Nephron progenitor cell (in vitro differentiated cells): ENCODE measurements at places on chromosomes 6 and 20.

DNA sequence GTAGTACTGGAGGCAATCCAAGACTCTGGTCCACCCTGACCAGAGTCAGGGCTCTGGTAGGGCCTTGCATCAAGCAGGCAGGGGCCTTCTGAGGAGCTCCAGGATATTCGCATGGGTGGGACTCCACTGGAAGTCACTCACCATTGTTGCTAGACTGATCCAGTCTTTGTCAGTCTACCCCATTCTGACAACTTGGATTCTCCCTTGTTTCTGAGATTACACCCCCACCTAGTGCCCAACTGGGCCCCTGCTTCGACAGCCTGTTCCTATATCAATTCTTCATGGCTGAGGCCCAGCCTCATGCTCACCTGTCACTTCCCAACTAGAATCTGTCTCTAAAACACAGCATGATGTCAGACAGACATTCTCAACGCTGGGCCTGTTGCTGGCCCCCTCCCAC lies 5.2 kb downstream of the SLC35D3 start:
- no peak for DNase-seq

DNA sequence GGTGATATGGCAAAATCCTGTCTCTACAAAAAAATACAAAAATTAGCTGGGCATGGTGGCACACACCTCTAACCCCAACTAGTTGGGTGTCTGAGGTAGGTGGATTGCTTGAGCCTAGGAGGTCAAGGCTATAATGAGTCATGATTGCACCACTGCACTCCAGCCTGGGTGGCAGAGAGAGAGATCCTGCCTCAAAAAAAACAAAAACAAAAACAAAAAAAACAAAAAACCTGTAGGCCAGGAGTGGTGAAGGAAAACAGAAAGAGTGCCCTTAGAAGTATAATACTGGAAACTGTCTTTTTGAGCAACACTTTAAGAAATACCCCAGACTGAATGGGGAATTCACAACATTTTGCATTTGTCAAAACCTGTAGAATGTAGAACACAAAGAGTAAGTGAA lies 85.3 kb downstream of the JARID2 start:
- DNase-seq = no peak

DNA sequence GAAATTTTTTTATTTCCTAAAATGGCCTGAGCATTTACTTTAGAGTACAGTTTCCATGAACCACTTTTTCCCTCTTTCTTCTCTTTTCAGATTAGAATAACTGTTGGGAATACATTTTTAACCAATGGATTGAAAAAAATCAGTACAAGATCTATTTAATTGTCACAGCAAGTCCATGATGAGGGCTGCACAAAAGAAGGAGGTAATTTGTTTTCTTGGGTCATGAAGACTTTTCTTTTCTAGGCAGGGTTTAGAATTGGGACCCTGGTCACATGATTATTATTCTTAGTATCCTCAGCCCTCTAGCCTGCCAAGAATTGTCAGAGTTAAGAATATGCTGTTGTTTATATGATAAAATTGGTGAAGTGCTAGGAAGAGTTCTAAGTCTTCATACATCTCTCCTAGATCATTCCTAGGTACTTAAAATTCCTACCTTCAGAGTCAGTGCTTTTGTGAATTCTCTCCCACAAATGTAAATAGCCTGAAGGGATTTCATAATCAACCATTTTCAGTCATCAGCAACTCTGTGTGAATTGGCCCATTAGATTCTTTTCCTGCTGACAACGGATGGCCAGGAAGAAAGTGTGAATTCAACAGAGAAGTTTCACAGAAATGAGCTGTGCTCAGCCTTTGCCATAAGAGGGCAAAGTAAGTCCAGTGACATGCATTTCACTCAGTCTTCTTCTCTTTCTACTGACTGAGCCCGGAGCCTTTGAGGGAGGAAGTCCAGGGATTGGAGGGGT lies 32.4 kb upstream of the TPBG start:
- no peak for DNase-seq

DNA sequence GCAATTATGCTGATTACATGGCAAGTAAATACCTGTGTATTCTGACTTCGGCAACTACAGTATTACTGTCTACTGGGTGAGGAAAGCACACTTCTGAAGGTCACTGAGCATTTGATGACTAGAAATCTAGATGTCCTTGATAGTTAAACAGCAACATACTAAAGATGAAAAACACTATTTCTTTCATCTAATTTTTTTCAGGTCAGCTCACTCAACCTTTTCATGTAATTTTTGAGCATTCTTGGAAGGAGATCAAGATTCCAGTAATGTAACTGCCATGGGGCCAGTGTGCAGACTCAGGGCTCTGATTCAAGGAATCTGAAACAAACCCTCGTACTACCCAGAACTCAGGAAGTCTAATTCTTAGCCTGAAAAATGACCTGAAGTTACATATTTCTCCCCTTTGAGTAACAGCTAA lies 222.6 kb upstream of the TAB2 start:
- DNase-seq = no peak

DNA sequence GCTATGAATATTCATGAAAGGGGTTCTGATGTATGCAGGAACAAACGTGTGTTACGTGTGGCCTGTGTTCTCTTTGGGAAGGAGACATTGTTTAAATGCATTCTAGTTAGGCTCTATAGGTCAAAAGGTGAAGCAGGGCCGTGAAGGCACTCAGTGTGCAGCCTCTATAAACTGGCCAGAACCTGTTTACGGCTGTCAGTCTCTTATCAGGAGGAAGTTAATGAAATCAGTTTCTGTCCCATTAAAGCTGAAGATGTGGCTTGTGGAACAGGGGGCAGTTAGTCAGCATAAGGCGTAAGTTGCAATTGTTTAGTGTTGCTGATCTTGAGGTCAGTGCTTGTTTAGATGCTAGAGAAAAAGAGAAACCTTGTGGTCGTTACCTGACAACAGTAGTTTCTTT lies 111.5 kb upstream of the KCNG1 start:
- no peak for DNase-seq

DNA sequence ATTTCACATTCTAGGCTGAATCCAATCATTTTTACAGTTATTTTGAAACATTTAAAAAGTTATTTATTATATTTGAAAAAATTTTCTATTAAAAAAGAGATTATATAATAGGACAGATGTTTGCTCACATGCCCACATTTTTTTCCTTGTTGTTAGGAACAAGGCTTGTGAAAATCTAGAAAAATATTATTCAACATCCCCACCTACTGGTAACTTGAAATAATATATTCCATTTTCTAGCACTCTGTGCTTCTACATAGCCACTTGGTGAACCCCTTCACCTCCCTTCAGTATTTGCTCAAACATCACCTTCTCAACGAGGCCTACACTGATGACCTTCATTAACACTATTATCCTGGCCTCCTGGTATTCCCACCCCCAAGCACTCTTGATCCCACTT lies 18.3 kb upstream of the GPRC6A start:
- DNase-seq = no peak

- DNase-seq = no peak
These were observed 112.9 kb upstream of the HSF2 start for GRCh38 chr6:122286512-122286911.

DNA sequence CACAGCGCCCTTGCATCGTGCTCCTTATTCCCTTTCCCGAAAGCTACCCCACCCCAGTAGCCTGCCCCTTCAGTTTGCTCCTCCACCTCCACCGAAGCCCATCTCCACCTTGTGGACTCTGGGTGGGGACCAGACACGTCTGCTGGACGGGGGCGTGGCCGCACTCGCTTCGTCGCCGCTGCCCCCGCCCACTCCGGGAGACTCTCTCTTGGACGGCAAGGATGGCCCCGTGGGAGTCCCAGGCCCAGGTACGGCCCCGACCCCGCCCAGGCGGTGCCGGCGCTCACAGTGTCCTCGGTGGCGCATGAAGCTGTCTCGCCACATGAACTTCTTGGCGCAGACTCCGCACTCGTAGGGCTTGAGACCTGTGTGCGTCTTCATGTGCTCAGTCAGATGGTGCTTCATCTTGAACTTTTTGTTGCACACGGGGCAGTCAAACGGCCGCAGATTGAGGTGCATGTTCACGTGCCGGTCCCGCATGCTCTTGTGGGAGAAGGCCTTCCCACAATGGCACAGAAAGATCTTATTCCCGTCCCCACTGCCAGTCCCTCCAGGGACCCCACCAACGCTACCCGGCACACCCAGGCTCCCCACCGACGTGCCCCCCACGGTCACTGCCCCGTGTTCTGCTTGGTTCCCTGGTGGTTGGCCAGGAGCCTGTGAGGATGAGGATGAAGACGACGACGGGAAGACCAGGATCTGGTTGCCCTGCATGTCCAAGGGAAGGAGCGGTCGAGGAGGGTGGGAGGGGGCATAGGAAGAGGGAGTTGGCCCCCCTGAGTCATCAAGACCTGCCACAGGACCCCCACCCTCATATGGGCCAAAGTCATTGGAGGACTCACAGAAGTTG lies 1.3 kb upstream of the TAPBP start:
- DNase-seq = no peak

- DNase-seq = no peak
These were observed 15.9 kb downstream of the IL20RA start for GRCh38 chr6:137028912-137029311.

DNA sequence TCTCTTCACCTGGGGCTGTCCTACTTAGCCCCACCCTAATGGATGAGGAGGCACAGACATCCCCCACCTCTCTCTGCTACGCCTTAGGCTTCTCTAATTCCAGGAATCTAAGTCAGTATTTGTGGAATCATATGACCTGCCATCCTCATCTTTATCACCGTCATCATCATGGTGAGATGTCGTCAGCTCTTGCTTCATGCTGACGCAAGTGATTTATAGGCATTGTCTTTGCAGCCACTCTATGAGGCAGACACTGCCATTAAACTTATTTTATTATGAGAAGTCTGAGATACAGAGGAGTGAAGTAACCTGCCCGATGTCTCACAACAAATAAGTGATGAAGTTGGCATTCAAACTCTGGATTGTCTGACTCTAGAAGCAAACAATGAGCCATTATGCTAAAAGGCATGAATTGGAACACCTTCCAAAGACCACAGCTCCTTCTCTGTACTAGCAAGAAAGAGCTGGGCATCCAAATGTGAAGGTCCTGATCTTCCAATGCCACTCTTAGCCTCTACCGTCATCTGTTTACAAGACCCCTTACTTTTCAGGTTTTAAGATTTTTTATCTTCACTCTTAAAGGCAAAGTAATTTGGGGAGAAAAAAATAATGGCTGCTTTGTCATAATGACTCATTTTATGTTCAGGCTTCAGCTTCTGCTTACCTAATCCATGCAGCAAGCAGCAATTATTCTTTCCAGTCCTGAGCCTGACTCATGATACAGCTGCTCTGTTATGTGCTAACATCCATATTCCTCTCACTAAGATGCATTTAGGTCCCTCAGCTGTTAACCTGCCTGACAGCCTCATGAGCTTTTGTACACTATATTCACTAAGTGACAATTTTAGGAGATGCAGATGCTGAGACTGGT lies 113.7 kb upstream of the BCLAF1 start:
- DNase-seq = no peak

DNA sequence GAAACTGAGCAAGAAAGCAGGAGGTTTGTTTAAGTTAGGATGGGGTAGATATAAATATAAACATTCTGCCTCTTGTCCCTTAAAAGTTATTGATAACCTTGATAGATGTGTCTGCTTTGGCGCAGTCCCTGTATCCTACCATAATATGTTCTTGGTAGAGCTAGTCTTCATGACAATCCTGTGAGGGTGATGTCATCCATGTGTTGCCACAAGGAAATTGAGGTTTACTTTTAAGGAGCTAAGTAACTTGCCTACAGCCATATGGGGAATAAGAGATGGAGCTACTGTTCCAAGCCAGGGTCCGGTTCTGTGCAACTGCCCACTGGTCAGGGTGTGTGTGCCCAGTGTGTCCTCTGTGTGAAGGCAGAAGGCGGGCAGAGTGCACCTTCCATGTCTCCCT lies 78.5 kb downstream of the SSR1 start:
- DNase-seq = no peak

DNA sequence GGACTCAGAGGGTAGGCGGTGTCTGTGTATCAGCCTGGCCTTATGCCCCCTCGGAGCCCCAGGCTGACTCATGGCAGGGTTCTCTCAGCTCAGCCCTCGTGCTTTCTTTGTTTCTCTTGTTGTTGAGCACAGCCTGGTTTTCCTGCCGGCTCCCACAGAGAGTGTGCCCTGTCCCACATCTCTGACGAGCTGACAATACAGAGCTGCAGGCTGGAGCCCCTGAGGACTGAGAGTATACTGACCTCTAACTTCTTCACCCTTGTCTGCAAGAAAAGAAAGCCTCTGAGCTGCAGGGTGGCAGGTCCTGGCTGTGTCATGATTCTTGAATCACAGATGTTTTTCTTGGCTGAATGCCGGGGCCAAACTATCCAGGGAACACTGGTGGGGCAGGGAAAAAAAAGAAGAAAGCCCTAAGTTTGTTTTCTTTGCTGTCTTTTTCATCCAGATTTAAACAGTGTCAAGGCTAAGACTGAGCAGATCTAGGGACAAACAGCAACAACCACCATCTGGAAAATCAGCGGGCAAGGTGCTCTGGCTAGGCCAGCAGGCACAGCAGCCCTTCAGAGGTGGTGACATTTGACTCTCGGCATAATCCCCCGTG lies 63.3 kb upstream of the ZNF133 start:
- DNase-seq = peak; percentile 21

DNA sequence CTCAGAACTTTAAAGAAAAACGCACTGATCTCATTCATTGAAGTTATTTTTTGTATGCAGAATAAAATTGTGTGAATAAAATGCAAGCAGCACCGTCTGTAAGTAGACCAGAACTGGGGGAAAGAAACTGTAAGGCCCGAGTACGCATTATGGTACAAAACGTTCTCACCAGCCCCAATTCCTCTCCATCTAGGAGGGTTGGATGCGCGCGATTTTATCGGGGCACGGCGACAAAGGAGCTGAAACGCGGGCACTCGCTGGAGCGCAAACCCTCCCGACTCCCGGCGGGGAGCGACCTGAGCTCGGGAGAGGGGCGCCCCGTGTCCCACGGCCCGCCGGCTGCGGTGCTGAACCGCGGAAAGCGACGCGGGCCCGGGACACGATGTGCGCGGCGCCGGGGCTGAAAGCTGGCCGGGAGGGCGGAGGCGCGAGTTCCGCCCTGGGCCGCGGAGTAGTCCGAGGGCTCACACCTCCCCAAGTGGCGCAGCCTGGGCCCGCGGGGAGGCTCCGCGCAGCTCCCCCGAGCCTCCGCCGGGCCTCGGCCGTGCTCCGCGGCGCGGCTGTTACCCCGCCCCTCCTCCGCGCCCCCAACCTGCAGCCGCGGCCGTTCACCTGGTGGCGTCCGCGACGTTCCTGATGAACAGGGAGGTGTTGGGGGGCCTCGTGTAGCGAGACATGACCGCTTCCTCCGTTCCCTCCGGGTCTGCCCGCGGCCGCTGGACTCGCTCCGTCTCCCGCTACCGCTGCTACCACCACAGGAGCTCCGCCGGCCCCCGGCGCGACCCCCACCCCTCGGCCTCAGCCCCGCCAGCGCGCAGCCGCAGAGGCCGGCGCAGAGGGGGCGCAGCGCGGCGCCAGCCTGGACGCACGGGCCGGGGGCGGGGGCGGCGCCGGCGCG lies at the start of gene SRSF12:
Gene SRSF12 (minus strand): TSS at position 861 of the 898 bp plus-strand sequence. CDS start 184 bp downstream, at position 677.
- peak; percentile 80 for DNase-seq

GRCh38 chr6:14092838-14093789 lies 24.5 kb upstream of the CD83 start:
- no peak for DNase-seq

- DNase-seq = no peak
These were observed 23.9 kb upstream of the DACT2 start for GRCh38 chr6:168343239-168344150.

GRCh38 chr20:3173610-3174441 lies 477 bp upstream of the LZTS3 start:
- DNase-seq = peak; percentile 98
